ENCODE measurements at places on chromosomes 7 and 10.
A peak's percentile ranks its signal among the peaks of the same experiment; 100 is the strongest.

DNA sequence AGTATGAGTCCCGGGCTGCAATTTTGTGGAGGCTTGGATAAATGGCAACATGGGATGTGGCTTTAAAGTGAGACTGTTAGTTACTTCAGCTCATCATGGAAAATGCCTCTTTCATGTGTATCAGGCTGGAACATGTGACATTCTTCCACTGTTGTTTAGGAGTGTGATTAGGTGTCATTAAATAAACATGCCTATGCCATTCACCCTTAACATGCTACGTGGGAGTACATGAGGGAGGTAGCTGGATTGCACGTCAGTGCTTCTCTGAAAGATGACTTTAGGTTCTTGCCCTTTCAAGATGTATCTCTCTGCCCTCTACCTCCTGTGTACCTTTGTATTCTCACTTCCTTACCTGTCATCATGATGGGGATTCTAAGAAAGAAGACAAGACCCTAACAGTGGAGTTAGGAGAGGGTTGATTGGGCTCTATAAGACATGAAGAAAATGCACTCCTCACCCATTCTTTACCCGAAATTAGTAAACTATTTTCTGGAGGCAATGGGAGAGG, 8.9 kb downstream of the AKR1E2 start:
- no peak for DNase-seq

- DNase-seq: peak; percentile 89
Observed at GRCh38 chr7:150448789-150449147, 1.7 kb upstream of the GIMAP8 start.

DNA sequence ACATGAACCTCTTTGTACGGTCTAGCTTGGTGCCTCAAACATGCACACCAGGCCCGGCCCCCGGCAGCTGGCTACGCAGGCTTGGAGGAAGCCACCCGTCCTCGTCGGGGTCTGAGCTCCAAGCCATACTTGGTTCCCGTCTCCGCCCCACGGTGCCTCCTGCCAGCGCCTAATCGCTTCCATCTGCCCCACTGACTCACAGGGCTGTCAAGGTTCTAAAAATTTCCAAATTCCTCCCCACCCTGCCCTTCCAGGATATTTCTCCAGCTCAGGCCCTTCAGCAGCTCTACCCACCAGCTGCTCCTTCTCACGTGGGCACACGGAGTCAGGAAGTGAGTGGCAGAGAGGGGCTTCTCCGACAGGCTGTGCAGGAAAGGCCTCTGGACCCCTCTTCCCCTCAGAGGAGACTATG, 38.8 kb downstream of the TMEM270 start:
- DNase-seq: no peak

DNA sequence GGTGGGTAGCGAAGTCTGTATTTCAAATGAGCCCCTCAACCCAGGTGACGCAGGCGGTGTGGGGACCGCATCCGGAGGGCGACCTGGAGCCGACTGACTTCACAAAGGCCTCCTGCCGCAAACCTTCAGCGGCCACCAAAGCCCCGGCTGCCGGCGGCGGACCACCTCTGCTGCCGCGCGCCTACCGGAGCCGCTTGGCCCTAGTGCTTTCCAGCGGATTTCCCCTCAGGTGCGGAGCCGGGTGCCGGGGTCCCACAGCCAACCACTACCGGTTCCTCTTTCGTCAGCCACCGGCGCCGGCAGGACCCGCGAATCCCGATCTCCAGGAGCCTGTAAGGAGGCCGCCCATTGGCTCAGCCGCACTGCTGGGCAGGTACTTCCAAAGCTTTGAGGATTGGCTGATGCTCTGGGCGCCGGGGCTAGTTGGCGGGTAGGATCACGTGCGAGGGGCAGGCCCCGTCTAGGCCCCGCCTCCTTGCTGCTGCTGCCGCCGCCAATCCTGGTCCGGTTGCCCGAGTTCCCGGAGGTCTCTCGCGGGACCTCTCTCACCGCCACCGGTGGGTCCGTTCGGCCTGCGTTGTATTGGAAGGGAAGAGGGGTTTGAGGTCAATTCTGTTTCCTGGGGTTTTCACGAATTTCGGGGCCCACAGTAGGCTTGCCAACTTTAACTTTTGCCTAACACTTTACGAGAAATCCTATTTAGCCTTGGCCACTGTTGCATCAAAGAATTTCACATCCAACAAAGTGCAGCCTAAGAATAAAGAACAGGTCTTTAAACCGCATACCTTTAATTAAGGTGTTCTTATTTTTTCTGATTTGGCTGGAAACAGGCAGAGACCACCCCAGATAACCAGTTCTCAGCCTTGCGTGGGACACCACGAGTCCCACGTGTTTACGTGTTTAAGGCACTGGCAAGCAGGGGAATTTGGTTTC, at the start of gene GSTO2:
TSS of gene GSTO2 (plus strand) at position 472 of the 933 bp plus-strand sequence. CDS start 5,732 bp downstream, outside the sequence.
- peak; percentile 99 for DNase-seq

DNA sequence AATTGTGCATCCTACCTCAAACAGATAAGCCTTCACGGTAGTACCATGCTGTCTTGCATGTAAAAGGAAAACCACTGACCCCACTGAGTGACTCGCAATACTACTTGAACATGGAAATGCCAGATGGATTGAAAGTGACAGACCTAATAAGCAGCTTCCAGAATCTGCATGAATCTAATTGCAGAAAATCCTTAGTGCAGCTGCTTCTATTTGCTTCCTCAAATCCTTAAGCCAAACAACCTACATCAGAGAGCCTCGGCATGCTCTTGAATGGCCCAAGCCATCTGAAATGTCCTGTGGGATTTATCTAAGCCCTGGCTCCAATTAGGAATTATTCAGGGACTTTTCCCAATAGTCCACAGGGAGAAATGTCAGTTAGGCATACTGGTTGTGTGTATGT, 509.5 kb upstream of the CELF2 start:
- DNase-seq: no peak

DNA sequence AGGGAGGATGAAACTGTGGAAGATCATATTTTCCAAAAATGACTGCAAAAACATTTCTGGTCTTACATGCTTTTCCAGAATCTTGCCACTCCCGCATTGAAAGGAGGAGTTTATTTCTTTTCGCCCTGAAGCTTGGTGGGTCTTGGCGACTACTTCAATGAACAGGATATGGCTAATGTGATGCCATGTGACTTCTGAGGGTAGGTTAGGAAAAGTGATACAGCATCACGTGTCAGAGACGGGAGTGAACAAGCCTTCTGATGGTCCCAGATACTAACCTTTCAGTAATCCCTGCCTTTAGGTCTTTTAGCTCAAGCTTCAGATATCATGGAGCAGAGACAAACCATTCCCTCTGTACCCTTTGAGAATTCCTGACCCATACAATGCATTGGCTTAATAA, 192.2 kb upstream of the HPS1 start:
- no peak for DNase-seq

- DNase-seq: no peak
Observed at GRCh38 chr7:137506031-137506430, 162.5 kb upstream of the PTN start.

GRCh38 chr10:5478694-5479305, 20.6 kb downstream of the CALML5 start:
- no peak for DNase-seq

- no peak for DNase-seq
Observed at GRCh38 chr10:126006906-126007305, 110.5 kb downstream of the FANK1 start.

GRCh38 chr7:7495171-7495570, 40.5 kb downstream of the COL28A1 start:
- no peak for DNase-seq

GRCh38 chr10:107913317-107914294, 749.1 kb upstream of the SORCS1 start:
- no peak for DNase-seq

GRCh38 chr10:20776384-20777118, 120.6 kb downstream of the NEBL start:
- DNase-seq: no peak

- no peak for DNase-seq
Observed at GRCh38 chr7:137838706-137839315, 8.0 kb downstream of the DGKI start.

GRCh38 chr10:8214587-8214986, 160.1 kb downstream of the GATA3 start:
- DNase-seq: no peak

- DNase-seq: no peak
Observed at GRCh38 chr7:34451923-34452322, 206.1 kb upstream of the NPSR1 start.

DNA sequence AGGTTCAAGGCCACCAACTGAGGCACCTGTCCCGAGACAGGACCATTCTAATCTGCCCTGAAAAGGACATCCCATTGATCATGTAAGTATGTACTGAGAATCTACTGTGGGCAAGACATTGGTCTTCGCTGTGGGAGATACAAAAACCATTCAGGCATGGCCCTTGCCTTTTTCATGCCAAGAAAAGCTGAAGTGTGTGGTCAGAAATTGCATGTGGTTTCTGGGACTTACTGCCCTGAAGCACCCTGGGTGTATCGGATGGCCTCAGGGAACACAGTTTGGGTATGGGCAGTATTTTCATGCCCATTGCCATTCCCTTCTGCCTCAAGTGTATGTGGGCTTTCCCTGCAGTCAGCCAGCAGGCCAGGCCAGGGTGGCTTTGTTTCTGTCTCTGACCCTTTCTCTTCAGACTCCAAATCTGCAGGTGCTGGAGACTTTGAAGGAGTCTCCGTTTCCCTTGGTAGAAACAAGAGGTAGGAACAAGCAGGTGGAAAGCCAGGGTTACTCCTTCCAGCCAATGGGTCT, 285.7 kb downstream of the ZEB1 start:
- no peak for DNase-seq

DNA sequence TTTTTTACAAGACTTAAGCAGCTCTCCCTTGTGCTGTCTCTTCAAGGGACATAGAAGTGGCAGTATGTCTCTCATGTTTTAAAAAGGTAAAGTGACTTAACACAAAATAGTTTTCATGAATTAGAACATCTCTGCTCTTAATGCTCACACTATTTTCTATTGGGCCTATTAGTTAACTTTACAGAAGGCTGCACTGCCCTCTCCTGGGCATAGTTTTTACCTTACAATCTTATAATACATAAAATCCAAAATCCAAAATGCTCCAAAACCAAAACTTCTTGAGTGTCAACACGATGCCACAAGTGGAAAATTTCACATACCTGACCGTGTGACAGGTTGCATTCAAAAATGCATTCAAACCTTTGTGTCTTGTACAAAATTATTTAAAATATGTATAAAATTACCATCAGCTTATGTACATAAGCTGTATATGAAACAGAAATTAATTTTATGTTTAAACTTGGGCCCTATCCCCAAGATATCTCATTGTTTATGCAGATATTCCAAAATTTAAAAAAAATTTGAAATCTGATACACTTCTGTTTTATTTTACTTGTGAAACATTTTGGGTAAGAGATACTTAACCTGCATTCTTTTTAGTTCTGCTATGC, 25.8 kb downstream of the TES start:
- DNase-seq: peak; percentile 66

DNA sequence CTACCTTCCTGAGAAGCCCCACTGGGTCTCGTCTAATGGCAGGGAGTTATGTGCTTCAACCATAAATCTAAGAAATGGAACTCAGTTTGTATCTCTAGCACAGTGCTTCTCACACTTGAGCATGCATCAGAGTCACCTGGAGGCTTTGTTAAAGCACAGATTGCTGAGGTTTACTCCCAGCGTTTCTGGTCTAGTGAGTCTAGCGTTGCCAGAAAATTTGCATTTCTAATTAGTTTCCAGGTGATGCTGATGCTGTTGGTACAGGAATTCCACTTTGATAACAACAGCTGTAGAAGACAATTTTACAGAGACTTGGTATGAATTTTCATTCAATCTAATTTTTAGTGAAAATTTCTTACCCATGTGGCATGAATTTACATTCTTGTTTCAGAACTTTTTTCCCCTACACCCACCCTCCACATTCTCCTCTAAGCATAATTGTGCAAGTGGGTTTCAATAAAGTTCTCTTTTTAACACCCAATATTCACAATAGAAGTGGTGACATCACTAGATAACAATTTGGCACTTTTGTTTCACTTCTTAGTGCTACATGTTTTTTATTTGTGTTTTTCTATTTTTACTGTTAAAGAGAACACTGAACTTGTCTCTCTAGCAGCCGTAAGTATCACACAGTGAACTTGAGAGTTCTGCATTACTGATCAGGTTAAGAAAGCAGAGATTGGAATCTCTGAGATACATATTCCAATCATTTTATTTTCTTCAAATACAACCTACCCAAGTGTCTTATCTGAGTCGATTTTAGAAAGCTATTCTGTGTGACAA, 48.4 kb upstream of the BET1 start:
- peak; percentile 84 for DNase-seq

- DNase-seq: no peak
Observed at GRCh38 chr10:24825551-24825950, 101.9 kb upstream of the ARHGAP21 start.

DNA sequence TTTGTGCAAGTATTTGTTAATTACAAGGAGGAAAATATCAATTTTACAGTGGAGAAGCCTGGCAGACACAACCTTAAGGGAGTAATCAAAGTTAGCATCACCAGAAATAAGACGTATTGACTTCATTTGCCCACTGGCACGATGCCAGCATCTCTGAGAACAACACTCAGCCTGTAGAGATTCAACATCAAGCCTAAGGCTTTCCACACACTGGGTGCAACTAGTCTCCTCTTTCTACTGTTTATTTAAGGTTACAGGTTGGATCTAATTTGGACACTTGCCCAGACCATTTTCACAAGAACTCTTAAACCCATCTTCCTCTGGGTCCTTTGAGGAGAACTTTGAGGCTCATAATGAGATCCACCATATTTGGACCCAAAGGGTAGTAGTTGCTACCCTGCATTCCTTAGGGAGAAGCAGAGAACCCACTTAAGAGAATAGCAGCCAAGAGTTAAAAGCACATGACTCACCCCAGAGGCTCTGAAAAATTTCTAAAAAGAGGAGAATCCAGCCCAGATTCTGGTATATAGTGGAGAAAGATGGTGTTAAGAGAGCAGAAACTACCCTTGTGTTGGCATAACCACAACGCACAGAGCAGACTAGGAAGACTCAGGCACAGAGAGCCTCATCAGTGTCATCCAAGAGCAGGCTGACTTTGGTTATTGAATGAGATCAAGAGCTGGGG, 97.3 kb downstream of the CCDC71L start:
- no peak for DNase-seq

- no peak for DNase-seq
Observed at GRCh38 chr10:46550795-46551700, 5.4 kb downstream of the GPRIN2 start.

DNA sequence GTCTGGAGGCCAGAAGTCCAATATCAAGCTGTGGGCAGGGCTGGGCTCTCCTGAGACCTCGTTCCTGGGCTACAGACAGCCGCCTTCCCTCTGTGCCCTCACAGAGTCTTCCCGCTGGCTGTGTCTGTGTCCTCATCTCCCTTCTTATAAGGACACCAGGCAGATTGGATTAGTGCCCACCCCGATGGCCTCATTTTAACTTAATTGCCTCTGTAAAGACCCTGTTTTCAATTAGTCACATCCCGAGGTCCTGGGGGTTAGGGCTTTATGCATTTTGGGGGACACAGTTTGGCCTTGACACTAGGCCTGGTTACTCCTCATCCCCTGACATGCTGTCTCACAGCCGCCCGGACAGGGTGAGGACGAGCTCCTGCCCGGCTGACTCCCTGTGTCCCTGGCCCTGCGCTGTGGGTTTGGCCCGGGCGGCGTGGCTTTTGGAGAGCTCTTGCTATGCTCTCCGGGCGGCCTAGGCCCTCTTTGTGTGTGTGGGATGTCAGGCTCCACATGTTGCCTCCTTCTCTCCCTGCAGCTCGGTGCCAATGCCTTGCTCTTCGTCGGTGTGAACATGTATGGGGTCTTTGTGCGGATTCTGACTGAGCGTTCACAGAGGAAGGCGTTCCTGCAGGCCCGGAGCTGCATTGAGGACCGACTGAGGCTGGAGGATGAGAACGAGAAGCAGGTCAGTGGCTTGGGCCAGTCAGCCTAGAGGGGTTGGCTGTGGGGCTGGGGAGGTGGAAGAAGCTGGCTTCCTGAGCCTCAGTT, 18.2 kb downstream of the ADCY1 start:
- no peak for DNase-seq

GRCh38 chr7:80053124-80053523, 81.5 kb upstream of the GNAI1 start:
- no peak for DNase-seq

All from NAMALWA (cell line).